ENCODE measurements at places on chromosomes 4 and X.
A peak's percentile ranks its signal among the peaks of the same experiment; 100 is the strongest.

DNA sequence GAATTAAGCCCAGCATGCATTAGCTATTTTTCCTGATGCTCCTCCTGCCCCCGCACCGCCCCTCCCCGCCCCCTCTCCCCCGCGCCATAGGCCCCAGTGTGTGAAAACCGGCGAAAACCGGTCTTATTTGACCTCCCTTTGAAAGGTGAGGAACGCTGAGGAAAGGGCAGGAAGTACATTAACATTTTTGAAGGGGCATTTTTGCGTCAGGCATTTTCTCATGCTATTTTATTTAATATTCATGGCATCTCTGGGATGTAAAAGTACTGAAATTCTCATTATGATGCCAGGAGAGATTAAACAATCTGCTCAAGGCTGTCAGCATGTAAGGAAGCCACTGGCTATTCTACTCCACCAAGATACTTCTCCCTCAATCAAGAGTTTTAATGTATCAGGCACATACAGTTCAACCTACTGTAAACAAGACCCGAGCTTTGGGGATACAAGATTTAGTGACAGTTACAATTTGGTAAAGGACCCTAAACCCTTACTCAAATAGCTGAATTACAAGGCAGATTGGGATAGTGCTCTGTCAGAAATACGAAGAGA, 1.2 kb upstream of the NMU start:
- no peak for DNase-seq

DNA sequence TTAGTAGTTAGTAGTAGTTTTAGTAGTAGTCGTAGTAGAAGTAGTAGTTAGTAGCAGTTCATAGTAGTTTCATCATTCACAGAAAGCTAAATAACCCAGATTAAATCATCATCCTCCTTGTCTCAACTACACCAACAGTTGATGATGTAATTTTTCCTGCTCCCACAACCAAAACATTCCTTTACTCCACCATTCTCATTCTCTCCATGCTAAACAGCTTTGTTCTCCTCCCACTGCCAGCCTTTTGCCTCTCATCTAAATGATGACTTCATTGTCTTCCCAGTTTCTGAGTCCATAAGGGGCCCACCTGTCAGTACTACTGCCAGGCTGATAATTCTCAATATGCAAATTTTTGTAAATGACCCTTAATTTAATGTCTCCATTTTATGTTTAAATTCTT, 68.9 kb downstream of the ARHGAP24 start:
- DNase-seq = no peak

- DNase-seq = no peak
Observed at GRCh38 chrX:74902806-74903205, 22.4 kb downstream of the NEXMIF start.

DNA sequence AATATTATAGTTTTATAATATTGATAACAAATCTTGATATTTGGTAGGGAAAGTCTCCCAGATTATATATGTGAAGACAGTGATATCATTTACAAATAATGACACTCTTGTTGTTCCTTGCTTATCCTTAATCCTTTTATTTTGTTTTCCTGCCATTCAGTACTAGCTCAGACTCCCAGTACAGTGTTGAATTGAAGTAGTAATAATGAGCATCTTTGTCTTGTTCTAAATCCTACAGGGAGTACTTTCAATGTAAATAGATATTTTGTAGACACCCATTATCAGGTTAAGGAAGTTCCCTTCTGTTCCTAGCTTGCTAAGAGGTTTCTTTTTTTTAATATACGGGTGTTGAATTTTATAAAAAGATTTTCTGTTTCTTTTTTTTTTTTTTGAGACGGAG, 33.0 kb downstream of the WWC2 start:
- DNase-seq = no peak

DNA sequence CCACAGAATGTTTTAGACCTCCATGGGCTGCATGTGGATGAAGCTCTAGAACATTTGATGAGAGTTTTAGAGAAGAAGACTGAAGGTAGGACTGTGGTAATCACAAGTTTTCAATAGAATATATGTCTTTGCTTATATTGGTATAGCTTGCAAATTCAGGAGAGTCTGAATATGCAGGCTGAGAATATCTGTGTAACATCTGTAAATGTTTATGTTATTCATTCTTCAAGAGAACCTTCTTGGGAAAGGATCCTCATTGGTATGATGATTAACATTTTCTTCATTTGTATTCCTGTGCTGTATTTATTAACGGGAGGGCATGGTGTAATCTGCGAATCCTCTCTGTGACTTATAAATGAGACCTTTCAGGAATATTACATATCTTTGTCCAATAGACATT, 52.1 kb upstream of the RHOH start:
- DNase-seq = no peak

DNA sequence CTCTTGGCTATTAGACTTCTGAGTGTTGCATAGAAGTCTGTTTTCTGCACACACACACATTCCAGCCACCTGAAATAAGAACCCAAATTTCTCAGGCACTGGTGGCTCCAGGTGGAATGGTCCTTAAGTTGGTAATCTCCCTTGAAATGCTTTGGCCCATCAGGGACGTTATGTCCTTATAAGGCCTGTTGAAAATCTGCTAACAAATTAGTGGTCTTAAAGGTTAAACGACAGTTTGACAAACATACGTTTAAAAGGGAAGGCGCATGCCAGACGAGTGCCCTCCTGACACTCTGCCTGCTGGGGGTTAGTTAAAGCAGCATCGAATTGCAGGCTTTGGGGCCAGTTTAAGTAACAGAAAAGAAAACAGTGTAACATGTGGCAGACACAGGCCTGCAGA, 125.0 kb downstream of the TBX22 start:
- DNase-seq = no peak

DNA sequence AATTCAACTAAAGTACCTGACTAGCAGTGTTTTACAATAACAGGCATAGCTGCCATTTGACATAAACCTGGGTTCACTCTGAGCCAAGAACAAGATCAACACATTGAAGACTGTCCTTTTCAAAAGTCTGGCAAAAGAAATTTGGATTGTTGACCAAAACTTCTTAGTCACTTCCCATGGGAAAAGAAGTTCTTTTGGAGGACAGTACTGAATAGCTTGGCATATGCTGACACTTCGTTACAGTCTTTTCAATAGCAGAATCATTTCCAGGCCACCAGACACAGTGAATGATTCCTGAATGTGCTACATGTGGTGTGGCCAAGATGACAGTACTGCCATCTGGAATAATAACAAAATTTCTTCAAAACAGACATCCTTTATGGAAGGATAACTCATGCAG, 560.3 kb downstream of the GRID2 start:
- DNase-seq = no peak

GRCh38 chr4:114323841-114324240, 274.8 kb upstream of the UGT8 start:
- no peak for DNase-seq

DNA sequence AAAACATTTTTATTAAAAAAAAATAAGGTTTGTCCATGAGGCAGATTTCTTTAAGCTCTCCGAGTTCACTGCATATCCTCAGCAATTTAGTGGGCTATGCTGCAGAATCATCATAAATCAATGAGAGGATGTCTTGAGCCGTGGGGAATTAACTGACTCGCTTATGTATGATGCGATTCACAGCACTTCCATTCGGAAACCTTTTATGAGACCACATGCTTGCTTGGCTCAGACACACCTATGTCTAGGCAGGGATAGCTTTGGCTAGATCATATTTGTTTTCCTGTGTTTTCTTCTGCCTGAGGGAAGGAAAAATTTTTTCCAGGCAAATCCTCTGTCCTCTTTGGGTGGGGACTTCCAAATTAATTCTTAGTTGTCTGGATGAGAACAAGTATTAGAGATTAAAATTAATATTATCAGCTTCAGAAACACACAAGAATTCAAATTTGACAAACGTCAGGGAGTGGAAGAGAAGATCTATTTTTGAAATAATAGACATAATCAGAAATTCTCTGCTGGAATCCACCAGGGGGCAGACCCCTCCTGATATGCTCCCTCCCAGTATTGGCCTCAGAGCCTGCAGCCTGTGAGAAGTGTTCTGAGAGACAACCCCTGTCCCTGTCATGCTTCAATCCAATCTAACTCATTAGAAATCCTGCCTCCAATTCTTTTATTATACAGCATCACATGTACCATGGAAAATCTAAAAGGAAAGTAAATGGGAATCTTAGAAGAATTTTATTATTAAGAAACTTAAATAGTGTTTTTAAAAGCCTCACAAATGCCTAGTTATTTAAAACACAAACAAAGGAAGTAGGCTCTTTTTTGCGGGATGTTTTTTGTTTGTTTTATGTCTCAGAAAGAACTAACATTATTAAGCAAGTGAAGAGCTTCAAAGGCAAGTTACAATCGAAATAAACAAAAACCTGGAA, 345.1 kb upstream of the TACR3 start:
- DNase-seq = peak; percentile 29

GRCh38 chrX:31376408-31377022, 304.7 kb upstream of the FTHL17 start:
- DNase-seq = no peak

DNA sequence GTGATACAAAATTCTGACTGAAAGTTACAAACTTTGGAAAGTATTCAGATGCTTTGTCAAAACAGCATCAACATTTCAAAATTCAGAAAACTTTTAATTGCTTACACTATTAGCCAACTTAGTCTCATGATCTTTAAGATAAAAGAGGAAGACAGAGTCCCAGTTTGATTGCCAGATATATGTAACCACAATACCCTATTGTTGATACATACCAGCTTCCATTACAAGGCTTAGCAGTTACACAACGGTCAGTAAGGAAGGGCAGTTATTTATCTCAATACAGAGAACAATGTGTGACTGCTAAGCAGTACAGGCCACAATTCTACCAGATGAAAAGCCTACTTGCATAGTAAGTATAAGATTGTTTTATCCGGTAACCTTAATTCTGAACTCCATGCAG, 138.4 kb downstream of the SPANXN3 start:
- DNase-seq = no peak

- peak; percentile 14 for DNase-seq
Observed at GRCh38 chr4:114015444-114015899, 36.0 kb upstream of the ARSJ start.

DNA sequence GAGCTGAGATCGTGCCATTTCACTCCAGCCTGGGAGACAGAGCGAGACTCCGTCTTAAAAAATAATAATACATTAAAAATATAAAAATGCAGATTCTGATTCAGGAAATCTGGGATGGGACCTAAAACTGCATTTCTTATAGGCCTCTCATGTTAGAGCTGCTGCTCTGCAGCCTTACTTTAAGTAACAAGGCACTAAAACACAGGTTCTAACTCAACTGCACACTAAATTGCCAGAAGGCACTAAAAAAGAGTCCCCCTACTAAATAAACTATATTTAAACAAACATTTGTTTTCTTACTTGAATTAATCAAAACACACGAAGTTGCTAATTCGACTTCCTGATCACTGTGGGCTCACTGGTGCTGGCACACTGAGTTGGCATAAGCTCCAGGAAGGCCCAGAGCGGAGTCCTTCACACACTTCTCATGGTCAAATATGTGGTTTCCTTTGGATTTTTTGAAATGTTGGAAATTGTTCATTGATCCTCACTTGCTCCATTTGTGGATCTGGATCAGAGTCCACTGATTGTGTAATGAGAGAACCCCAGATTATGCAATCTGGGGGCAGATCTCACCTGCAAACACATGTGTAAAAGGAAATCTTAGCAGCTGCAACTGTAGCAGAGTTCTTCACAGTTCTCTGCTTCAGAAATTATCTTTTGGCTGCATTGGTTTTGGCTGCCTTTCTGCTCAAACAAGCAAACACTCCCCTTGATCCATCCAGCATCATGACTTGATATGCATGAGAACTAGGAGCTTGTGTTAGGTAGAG, 59.3 kb downstream of the AFF1 start:
- no peak for DNase-seq

DNA sequence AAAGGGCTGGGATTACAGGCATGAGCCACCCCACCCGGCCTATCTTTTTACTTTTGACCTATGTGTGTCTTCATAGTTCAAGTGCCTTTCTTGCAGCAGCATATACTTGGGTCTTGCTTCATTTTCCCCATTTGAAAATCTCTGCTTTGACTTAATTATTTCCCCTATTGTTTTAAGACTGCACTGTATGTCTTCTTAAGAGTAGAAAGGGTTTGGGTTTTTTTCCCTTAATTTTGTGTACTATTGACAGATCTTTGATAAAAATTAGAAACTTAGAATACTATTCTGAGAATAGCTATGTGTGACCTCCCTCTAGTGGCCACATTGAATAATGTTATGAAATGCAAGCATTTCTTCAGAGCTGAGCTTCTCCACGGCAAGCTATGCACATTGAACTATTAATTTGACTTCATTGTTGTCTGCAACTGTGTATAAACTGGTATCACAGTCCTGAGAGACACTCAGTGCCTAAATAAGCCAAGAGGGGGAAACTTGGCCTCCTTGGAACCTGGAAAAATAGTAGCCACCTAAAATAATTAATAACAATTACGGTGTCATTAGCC, 8.7 kb upstream of the SLC25A4 start:
- no peak for DNase-seq

DNA sequence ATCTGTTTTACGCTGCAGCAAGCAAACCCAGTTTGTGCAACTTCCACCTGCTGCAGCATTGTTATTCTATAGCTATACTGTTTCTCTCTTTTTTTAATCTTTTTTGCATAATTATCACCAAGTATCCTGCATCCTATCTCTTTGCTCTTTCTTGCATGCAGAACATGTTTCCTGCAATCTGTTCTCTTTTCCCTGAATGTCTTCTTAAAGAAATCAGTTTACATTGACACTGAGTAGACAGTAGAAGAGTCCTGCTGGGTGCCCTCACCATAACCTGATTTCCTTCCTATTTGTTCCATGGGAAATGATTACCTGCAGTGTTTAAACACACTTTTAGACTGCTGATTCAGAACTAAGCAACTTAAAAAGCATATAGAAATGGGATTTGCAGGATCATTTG, 964.7 kb downstream of the PCDH19 start:
- no peak for DNase-seq

DNA sequence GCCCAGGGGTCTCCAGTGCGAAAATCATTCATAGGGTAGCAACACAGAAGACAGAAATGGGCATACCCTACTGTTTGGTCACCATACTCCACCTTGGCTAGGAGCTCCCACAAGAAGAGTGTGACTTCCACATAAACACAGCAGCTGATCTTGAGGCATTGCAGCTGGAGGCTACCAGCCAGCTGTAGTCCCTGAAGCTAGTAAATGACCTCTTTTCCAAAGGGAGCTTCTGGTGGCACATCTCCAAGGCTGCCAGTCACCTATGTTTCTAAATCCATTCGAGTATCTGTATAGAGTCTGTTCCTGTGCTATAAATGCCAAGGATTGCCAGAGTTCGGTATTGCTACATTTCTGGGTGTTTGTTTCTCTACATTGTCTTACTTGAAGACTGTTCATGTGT, 21.3 kb upstream of the PNPLA4 start:
- no peak for DNase-seq

- no peak for DNase-seq
Observed at GRCh38 chr4:95980877-95981360, 141.0 kb downstream of the PDHA2 start.

GRCh38 chrX:50393902-50394301, 76.7 kb downstream of the DGKK start:
- no peak for DNase-seq

DNA sequence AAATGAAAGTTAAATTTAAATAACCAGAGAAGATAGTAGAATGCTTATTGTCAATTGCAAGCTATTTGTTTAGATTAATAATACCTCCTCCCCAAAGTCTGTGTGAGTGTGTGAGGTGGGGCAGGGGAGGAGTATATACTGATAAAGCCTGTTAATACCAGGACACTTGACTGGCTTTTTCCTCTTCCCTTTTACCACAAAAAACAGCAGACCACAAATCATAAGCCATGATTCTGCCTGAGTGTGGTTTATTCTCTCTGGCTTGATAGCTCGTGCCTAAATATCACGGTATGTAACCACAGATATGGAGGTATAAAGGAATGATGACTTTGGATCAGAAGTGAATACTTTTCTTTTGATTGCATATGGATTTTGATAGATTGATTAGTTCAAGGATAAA, 21.9 kb upstream of the SCRG1 start:
- DNase-seq = no peak

All from NCI-H1105 (cell line).